ENCODE measurements at places on chromosomes 6 and 20.

- no peak for DNase-seq
Measured at GRCh38 chr6:85157311-85157710, 292.6 kb upstream of the NT5E start.

GRCh38 chr6:129440691-129441090 lies 269.3 kb downstream of the ARHGAP18 start:
- no peak for DNase-seq

DNA sequence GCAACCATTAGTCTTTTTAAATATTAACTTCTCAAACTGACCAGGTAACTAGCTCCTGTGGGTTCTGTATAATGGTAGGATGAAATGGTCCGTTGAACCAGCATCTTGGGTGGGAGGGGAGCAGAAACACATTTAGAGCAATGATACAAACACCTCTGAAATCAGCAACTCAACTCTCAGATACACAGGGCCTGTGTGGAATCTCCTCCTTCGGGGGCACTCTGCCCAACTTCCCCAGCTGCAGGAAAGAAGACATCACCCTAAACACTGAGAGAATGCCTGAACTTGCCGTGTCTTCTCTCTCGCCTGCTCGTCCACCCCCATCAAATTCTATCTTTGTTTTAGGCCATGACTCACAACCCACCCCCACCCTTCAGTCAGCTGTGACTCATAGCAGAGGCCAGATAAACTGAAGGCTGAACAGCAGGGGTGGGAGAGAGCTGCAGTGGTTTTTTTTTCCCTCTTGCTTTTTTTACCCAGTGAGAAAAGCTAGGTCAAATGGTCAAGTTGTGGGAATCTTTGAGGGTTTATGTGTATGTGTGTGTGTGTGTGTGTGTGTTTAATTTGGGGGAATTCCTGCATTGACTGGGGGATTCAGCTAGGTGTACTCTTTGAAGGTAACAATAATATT lies 593.4 kb upstream of the JAG1 start:
- DNase-seq = peak; percentile 0

GRCh38 chr6:29887819-29888776 lies 54.2 kb upstream of the HLA-A start:
- peak; percentile 60 for DNase-seq

GRCh38 chr6:91575032-91575431 lies 988.2 kb upstream of the MAP3K7 start:
- DNase-seq = no peak

- no peak for DNase-seq
Measured at GRCh38 chr6:127247114-127248096, 19.3 kb upstream of the RNF146 start.

DNA sequence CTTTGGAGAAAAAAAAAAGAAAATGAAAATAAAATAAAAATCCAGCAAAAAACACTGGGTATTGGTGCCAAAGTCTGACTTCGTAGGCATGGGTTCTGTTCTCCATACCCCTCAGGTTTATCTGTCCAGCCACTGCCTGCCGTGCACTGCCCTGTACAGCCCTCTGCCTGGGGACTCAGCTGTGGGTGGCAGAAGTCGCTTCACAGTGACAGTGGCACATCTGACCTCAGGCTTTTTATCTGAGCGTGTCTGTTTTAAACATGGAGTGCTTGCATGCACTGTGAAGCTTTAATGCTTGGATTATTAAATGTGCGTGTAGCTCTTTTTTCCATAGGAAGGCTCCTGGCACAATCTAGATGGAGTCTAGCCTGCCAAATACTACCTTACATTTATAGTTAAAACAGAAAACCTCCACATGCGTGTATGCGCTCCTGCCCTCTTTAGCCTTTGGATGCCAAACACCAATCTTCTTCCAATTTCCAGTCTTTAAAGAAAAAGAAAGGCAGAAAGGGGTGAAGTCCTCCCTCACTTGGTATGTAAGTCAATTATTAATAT lies 375.5 kb downstream of the UTRN start:
- DNase-seq = no peak

GRCh38 chr6:154239392-154239791 lies 117.2 kb downstream of the IPCEF1 start:
- DNase-seq = no peak

DNA sequence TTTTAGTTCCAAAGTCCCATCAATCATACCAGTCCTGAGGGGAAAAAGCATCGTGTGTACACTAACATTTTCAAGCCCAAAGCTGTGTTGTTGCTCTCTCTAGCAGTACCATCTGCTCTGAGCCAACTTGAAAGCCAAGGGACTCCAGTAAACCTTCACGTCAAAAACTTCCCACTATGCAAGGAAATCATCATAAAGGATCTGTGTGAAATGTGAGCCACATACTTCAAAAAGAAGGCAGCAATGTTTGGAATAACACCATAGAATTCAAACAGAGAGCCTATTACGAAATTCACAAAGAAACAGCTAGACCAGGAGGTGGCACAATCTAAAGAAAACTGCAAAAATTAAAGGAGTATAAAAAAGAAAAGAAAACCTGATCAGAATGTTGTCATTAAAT lies 399.8 kb upstream of the EPHA7 start:
- DNase-seq = no peak

DNA sequence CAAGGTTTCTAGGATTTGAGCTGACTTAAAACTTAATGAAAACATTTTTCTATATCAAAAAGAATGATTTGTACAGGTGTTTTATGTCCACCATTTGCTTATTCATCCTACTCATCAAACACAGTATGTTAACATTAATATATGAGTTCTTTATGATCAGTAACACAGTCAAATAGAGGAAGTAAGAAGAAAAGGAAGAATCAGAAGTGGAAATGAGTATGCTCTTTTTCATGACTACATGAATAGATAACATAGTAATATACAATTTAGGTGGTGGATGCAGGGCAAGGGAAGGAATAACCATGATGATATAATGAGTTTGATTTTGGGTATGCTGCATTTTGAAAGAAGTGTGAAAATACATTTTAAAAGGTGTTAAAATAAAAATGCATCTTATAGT lies 16.5 kb downstream of the KPNA5 start:
- no peak for DNase-seq

- DNase-seq = peak; percentile 46
Measured at GRCh38 chr20:32285621-32286371, 8.3 kb downstream of the KIF3B start.

All from stimulated activated CD4-positive, alpha-beta T cell treated with anti-CD3 and anti-CD28 coated beads, TNF-alpha, amount 100 ng/mL, for 48 hours (primary cell).